ENCODE measurements at places on chromosomes 4 and X. TPM values are rescaled to one million over a fixed set of nuclear protein-coding genes. Genes with fewer than 3 reads are reported as not detected.

F8A3 gene
- 1.0 TPM for total RNA-seq

MSANTD1 gene
- total RNA-seq = 1.4 TPM

GAGE13 gene
- not detected for total RNA-seq

G6PD gene
- 197 TPM for total RNA-seq

SSX1 gene
- under 0.01 TPM for total RNA-seq

L1CAM gene
- total RNA-seq = 207 TPM

NALF2 gene
- total RNA-seq = not detected

SPANXC gene
- not detected for total RNA-seq

HTR2C gene
- total RNA-seq = not detected

SPP1 gene
- 17.0 TPM for total RNA-seq

DIPK2B gene
- total RNA-seq = under 0.01 TPM

TBC1D8B gene
- total RNA-seq = 3.0 TPM

TMSB15A gene
- total RNA-seq = 5.0 TPM

F9 gene
- not detected for total RNA-seq

BMX gene
- total RNA-seq = under 0.01 TPM

BEND2 gene
- total RNA-seq = not detected

IGSF1 gene
- 0.36 TPM for total RNA-seq

SLITRK4 gene
- not detected for total RNA-seq

YIPF7 gene
- total RNA-seq = not detected

ADGRG4 gene
- not detected for total RNA-seq

SMPX gene
- not detected for total RNA-seq

ARR3 gene
- not detected for total RNA-seq

RADX gene
- 10.3 TPM for total RNA-seq

DCAF12L1 gene
- total RNA-seq = 1.0 TPM

ARSJ gene
- total RNA-seq = 1.7 TPM

FAM9B gene
- total RNA-seq = not detected

RBMXL3 gene
- not detected for total RNA-seq

BLTP1 gene
- 60.0 TPM for total RNA-seq

TIGD4 gene
- total RNA-seq = 1.7 TPM

SLC7A11 gene
- 362 TPM for total RNA-seq

TMSB4X gene
- 106 TPM for total RNA-seq

GRIA3 gene
- total RNA-seq = not detected

ABCG2 gene
- total RNA-seq = 1.5 TPM

NPY1R gene
- not detected for total RNA-seq

SMARCA1 gene
- 37.5 TPM for total RNA-seq

CXCL6 gene
- total RNA-seq = 3.0 TPM

TLR2 gene
- total RNA-seq = 1.4 TPM

GLA gene
- 141 TPM for total RNA-seq

TMEM164 gene
- total RNA-seq = 21.0 TPM

FGFRL1 gene
- total RNA-seq = 4.3 TPM

AGTR2 gene
- total RNA-seq = not detected

TSPAN6 gene
- total RNA-seq = 16.9 TPM

GLOD5 gene
- total RNA-seq = not detected

SLC9B1 gene
- total RNA-seq = 0.67 TPM

ADH4 gene
- total RNA-seq = not detected

PNMA5 gene
- total RNA-seq = not detected

PCDH10 gene
- not detected for total RNA-seq

SPANXN4 gene
- total RNA-seq = not detected

CXXC4 gene
- not detected for total RNA-seq

HSD17B13 gene
- total RNA-seq = not detected

MAGEA2B gene
- total RNA-seq = not detected

RASSF6 gene
- not detected for total RNA-seq

Measured in melanocyte of skin (primary cell).